ENCODE measurements at places on chromosomes 5 and 9.

DNA sequence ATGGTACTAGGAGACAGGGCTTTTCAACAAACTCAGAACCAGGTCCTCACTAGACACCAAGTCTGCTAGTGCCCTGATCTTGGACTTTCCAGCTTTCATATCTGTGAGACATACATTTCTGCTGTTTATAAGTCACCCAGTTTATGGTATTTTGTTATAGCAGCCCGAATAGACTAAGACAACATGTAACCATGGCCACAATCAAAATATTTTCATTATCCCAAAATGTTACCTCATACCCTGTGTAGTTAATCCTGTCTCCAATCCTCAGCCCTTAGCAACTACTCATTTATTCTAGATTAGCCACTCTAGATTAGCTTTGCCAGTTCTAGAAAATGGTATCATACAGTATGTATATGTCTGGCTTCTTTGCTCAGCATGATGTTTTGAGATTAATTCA lies 6.3 kb upstream of the ATG10 start:
- no peak for DNase-seq

GRCh38 chr5:616484-617039 lies 4.4 kb downstream of the CEP72 start:
- no peak for DNase-seq

DNA sequence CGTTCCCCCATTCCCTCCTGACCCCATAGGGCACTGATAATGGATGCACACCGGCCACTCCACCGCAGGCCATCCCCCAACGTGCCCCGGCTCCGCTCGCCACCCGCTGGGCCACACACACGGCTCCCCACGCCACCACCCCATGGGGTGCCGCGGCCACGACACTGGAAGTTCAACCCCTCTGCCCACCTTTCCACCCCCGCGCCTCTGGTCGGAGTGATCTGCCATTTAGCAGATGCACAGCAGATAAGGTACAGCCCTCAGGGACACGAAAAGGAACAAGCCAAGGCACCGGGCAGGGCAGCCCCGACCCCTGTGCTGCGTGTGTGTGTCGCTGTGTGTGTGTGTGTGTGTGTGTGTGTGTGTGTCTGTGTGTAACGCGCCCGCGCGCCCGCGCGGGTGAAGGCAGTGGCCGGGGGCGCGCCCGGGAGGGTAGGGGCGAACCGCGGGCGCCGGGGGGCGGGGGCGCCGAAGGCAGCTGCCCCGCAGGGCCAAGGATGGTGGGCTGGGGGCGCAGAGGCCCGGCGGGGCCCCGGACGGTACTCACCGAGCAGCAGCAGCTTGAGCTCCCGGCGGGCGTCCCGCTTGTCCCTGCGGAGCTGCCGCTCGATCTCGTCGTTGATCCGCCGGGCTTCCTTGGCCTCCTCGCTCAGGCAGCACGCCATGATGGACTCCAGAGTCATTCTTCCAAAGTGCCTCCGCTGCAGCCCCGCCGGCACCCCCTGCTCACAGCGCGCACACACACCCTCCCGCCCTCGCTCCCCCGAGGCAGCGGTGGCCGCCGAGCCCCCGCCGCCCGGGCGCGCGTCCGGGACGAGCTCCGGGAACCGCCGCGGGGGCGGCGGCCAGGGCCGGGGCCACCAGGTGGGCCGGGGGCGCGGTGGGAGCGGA lies 813 bp downstream of the GNAQ start:
- peak; percentile 34 for DNase-seq

DNA sequence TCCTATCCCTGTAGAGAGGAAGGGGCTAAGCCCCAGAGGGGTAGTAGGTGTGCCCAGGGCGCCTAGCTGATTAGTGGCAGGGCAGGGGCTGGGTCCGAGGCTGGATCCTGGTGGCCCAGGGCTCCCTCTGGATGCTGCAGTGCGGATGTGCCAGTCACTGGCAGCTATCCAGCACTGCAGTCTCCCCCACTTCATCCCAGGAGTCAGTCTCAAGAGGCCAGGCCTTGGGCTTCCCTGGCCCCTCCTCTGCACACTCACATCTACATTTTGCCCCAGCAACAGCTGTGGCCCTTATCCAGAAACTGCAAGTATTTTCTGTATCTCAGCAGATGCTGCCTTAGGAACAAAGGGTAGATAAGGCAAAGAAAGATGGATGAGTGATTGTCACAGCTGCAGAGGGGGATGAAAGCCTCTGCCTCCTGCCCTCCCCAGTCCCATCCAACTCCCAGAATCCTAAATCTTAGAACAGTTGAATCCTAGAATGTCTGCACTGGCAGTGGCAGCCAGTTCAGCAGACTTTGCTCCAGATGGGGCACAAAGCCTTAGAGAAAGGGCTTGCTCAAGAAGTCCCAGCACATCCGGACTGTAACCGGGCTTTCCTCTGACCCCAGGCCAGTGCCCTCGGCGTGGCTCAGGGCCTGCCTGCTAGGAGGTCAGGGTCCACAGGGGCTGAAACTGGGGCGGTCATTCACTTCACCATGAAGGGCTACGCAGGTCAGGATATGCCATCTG lies 1.6 kb downstream of the ANXA6 start:
- DNase-seq: peak; percentile 80

DNA sequence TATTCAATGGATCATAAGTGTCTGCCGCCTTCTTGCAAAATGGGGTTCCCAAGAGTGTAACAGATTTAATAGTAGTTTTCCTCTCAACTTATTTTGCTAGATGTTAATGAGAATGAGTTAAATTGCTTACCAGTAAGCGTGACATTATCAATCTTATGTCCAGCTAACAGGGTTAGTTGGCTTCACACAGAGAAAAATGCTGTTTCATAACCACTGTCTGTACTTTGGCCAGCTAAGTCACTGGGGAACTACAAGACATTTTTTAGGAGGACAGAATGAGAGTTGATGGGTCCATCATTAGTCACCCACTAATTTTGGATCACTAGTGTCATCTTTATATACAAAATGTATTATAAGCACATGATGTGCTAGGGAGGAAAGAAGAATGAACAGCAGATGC lies 1.4 kb downstream of the CDC37L1 start:
- no peak for DNase-seq

DNA sequence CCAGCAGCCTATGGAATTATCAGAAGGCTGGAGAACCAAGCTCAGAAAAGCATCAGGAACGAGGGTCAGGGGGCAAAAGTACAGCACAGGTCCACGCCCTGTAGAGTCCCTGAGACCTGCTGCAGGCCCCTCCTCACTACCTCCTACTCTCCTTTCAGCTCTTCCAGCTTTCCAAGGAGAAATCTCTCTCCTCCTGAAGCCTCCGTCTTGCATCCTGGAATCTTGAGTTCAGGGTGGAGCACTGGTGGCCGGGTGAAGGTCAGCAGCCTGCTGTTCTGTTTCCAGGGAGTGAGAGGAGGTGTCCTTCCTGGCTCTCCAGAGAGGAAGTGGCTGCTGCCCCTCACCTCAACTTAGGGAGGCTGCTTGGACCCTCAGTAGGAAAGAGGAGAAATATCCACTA lies 342.3 kb downstream of the ZSWIM6 start:
- DNase-seq: no peak

DNA sequence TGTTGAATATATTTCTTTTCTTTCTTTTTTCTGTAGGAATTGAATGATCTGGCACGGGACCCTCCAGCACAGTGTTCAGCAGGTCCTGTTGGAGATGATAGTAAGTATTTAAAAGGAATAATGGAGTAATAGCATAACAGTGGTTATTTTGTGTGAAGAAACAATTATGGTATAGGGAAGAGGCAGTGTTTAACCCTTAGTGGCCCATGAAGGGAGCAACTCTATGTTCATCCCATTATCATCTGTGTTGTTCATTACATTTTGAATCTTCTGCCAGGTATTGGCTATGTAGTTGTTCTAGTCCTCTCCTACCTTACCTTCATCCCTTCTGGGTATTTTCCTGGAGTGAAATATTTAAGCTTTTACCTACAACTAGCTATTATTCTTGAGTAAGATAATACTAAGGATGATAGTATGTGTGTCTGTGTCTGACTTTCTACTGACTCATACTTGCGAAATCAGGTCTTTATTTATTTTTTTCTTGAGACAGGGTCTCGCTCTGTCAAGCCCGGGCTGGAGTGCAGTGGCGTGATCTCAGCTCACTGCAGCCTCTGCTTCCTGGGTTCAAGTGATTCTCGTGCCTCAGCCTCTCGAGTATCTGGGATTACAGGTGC lies 39.3 kb downstream of the UBE2D2 start:
- peak; percentile 53 for DNase-seq

DNA sequence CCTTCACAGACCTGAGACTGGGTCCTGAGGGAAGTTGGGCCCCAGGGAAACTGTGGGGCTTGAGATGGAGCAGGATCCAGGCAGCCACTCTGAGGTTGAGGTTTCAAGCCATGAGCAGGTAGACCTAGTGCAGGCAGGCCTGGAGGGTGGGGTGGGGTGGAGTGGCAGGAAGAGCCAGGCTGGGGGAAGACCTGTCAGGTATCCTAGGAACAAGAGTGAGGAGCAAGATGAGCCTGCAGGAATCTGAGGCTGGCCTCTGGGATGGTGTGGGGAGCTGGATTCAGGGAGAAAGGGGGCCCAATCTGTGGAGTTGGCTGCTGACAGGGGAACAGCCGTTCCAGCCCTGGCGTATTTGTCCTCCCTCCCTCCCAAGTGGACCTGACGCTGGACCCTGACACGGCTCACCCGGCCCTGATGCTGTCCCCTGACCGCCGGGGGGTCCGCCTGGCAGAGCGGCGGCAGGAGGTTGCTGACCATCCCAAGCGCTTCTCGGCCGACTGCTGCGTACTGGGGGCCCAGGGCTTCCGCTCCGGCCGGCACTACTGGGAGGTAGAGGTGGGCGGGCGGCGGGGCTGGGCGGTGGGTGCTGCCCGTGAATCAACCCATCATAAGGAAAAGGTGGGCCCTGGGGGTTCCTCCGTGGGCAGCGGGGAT lies 9.8 kb downstream of the RACK1 start:
- DNase-seq: no peak

- no peak for DNase-seq
Observed at GRCh38 chr5:57855831-57856230, 373.2 kb upstream of the ACTBL2 start.

- peak; percentile 17 for DNase-seq
Observed at GRCh38 chr9:107215381-107215780, 67.7 kb upstream of the RAD23B start.

DNA sequence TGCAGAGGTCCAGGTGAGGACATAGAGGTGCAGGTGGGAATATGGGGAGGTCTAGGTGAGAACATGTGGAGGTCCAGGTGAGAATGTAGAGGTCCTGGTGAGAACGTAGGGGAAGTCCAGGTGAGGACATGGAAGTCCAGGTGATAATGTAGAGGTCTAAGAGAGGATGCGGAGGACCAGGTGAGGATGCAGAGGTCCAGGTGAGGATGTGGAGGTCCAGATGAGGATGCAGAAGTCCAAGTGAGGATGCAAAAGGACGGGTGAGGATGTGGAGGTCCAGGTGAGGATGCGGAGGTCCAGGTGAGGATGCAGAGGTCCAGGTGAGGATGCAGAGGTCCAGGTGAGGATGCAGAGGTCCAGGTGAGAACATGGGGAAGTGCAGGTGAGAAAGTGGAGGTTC lies 133.8 kb downstream of the MRPL36 start:
- no peak for DNase-seq

GRCh38 chr5:115465431-115465830 lies 79.1 kb downstream of the FEM1C start:
- no peak for DNase-seq

DNA sequence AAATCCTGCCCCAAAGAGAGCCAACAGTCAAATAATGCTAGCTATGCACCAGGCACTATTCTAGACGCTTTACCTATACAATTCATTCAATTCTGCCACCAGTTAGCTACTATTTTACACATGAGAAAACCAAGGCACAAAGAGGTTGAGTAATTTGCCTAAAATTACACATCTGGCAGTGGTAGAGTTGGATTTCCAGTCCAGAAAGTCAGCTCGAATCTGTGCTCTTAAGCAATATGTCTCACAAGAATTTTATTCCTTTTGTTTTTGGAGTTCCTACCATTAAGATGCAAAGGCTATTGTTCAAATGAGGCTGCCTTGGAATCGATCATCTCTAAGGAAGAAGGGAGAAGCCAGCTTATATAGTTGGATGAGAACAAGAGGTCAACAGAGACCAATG lies 256.9 kb upstream of the RASA1 start:
- DNase-seq: no peak

GRCh38 chr5:150035139-150035895 lies 34.8 kb downstream of the HMGXB3 start:
- DNase-seq: no peak

DNA sequence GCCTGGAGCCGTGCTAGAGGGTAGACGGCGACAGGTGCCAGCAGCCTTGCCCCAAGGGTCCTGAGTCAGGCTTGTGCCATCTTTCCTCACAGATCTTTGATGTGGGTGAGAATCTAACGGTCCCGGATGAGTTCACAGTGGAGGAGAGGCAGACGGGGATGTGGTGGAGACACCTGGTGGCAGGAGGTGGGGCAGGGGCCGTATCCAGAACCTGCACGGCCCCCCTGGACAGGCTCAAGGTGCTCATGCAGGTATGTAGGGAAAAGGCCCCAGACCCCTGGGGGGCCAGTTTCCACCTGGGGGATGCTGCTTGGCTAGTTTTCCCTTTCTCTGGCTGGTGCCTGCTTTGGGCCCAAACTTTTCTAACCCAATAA lies 24.0 kb downstream of the PTGES2 start:
- no peak for DNase-seq

- DNase-seq: no peak
Observed at GRCh38 chr5:112154940-112155686, 264.0 kb downstream of the EPB41L4A start.

GRCh38 chr9:94909250-94909894 lies 182.9 kb downstream of the AOPEP start:
- no peak for DNase-seq

GRCh38 chr5:172235132-172235780 lies 41.3 kb downstream of the EFCAB9 start:
- no peak for DNase-seq

- DNase-seq: no peak
Observed at GRCh38 chr9:132755096-132755495, 84.8 kb downstream of the GTF3C4 start.

DNA sequence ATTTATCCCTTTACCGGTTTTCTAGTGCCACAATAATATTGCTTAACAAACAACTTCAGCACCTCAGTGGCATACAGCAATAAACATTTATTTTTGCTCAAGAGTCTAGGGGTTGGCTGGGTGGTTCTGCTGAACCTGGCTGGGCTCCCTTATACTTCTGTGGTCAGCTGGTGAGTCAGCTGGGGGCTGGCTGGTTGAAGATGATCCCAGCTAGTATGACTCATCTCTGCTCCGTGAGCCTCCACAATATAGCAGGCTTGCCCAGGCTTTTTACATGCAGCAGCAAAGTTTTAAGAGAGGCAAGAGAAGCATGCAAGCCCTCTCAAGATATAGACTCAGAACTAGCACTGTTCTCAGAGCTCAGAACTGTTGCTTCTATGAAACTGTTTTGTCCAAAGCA lies 523.5 kb upstream of the CLINT1 start:
- peak; percentile 75 for DNase-seq

GRCh38 chr9:130972957-130973685 lies 34.1 kb upstream of the FIBCD1 start:
- no peak for DNase-seq

GRCh38 chr9:95277509-95277908 lies 40.0 kb downstream of the FANCC start:
- DNase-seq: no peak

- DNase-seq: no peak
Observed at GRCh38 chr9:93828331-93829097, 126.6 kb downstream of the BARX1 start.

Measured in hepatic stellate cell (primary cell).